ENCODE measurements at places on chromosomes 6 and 20.

DNA sequence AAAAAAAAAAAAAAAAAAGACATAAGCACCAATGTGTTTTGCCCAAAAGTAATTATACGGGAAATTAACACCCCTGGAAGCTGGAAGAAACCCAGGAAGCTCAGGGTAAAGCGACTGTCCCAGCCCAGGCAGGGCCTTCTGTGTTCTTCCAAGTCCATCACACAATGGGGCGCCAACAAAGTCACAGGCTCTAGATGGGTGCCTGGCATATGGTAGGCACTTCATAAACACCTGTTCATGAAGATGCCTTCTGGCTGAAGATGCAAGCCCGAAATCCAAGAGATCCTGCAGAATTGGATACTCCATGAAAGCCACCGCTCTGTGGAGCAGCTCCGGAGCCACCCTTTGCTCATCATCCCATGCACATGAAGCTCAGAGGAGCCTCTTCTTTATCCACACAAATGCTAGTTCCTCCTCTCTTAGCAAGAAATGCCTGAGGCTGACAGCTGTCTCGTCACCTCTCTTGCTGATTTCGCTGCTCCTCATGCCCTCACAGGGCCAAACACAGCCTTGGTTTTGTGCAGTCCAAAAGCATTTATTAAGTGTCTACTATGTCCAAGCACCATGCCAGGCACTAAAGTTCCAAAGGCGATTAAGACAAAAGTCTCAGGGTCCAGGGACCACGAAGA, 76.6 kb downstream of the TRERF1 start:
- DNase-seq: no peak

DNA sequence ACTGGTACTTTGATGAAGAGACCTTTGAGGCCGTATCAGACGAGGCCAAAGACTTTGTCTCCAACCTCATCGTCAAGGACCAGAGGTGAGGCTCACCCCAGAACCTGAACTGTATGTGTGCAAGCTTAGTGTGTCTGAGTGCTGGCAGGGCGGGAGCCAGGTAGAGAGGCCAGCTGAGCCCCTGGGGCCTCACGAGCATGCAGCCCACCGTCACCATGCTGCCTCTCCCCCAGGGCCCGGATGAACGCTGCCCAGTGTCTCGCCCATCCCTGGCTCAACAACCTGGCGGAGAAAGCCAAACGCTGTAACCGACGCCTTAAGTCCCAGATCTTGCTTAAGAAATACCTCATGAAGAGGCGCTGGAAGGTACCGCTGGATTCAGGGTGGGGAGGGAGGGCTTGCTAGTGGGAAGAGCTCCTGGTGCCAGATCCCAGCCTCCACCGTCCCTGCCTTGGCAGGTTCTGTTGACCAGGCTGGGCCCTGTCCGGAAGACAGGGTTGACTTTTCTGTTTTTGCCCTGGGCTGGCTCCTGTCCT, 12.7 kb downstream of the MYLK2 start:
- DNase-seq: no peak

DNA sequence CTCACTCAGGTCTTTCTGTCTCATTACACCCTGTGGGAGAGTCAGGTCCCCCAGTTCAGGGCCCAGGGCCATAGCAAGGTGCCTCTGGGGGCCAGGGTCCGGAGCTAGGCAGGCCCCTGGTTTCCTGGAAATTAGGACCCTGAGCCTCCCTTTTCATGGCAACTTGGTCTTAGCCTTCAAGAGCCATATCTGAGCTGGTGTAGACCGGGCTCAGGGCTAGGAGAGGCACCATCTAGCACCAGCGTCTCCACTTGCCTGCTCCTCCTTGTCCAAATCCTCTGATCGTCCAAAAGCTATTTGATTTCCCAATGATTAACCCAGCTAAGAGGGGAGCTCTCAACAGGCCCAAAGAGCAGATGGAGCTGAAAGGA, 5.6 kb downstream of the MDFI start:
- no peak for DNase-seq

- no peak for DNase-seq
Measured at GRCh38 chr20:1362484-1362883, 30.4 kb downstream of the FKBP1A start.

DNA sequence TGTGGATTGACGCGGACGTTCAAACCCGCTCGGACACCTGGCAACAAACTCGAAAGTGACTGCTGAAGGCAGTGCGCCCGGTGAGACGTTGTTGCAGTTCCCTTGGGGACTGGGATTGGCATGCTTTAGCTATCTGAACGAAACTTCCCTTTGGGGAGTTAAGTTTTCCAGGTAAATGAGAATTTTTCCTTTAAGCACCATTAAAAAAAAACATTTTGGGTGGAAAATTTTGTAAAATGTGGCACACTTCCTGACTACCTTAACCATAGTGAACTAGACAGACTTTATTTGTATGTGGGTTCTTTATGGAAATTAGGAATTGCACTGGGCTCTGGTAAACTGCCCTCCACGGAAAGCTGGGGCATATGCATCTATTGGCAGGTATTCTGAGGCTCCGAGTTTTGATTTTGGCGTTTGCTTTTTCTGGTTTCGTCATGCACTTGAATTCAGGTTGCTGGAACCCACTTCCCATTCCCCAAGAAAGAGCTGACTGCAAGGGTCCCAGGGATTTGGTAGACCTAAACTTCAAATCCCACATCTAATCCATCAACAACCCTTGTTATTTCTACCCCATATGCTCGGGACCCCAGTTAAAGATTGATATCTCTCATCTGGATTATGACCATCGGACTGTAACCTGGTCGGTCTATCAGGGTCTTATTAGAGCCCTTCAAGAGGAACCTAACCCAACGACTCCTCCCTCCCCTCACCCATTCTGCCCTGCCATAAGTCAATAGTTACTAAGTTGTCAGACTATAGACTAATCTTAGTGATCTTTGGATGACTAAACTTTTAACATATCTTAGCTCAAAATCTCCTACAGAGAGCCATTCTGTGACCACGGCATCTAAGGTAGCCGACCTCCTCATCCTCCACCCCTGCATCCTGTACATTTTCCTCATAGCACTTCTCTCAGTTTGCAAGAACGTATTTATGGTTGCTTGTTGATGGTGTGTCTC, 800 bp upstream of the DYNLT1 start:
- DNase-seq: no peak

Measured in globus pallidus (tissue), 1 donor.